ENCODE measurements at places on chromosomes 13 and 19.

GRCh38 chr13:48038761-48039160, 1.2 kb downstream of the NUDT15 start:
- DNase-seq: no peak

- no peak for DNase-seq
Measured at GRCh38 chr13:40667622-40667978, 1.2 kb upstream of the FOXO1 start.

DNA sequence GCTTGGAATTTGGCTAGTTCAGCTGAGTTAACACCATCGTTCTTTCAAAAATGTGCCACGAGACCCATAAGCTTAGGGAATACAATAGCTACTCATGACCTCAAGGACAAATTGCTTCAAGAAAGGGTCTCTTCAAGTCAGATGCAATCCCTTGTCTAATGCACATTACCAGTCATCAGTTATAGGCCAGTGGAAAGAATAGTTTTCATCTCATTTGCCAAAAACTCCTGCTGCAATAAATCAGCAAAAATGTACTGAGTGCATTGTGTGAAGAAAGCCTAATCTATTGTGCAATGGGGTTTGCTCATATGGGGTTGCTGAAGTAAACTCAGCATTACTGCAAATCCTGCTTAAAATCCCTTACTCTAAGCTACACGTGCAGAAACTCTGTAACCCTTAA, 208.3 kb upstream of the NBEA start:
- no peak for DNase-seq

- DNase-seq: no peak
Measured at GRCh38 chr13:23928985-23929384, 31.7 kb upstream of the C1QTNF9B start.

- no peak for DNase-seq
Measured at GRCh38 chr19:45474606-45475521, 7.1 kb downstream of the FOSB start.

GRCh38 chr13:38309397-38309796, 40.3 kb upstream of the UFM1 start:
- no peak for DNase-seq

All from chondrocyte (in vitro differentiated cells).